ENCODE measurements at places on chromosomes 12 and 14. TPM values are rescaled to one million over a fixed set of nuclear protein-coding genes. Genes with fewer than 3 reads are reported as not detected.

Gene KRT4
- not detected for total RNA-seq

DNA sequence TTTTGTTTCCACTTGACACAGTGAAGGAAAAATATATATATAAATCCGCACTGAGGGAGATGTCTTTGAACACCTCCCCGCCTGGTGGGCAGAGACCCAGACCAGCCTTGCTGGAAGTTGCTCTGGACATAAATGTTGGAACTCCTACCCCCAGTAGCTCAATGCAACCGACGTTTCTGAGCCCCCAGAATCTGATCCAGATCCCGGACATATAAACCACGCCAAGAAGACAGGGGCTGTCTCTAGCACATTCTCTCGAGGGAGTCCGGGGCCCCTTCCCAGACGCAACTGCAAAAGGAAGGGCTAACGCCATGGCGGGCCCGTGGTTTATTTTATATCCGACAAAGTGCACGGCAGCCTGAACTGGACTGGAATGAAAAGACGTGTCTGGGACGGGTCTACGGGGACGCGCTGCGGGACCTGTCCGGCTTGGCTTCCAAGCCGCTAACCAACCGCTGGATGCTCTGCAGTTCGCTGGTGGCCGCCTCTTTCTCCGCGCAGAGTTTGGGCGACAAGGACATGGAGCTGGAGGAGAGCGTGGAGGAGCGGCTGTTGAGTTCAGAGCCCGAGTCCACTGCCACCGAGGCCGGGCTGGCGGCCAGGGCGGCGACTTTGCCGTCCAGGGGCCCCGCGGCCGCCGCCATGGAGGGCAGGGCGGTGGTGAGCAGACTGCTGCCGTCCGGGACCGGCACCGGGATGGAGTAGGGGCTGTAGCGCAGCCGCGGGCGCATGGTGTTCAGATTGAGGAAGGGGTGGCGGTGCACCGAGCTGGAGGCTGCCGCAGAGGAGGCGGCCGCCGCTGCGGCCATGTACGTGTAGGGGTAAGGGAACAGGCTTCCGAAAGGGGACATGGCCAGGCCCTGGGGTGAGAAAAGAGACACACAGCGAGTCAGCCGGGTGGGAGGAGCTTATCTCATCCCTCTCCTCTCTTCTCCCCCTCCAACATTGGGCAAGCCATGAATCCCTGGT lies 12.2 kb downstream of the TBX3 start:
- H3K4me3 ChIP-seq: no peak overlapping the region
- peaks cover 13% of the 10 kb centered on the region for H3K27me3 ChIP-seq
- H3K27ac ChIP-seq: no peak overlapping the region
- DNase-seq: no peak

DNA sequence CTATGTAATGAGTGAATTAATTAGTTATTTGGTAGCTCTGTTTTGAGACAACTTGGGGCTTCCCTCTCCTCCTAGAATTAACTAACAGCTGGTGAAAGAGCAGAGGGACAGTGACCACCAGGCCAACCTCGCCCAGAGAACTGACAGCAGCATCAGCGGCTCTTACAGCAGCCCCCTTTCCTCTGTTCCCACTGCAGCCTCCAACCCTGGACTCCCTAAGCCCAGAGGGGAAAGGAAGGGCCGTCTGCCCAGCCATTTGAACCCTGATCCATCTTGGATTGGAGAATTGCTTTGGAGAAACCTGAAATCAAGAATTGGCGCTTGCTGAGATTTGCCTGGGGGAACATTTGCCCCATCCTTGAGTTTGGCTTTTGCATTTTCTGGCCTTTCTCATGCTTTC lies 45.5 kb downstream of the B4GALNT3 start:
- no peak overlapping the region for H3K4me3 ChIP-seq
- no peaks in the 10 kb centered on the region for H3K27me3 ChIP-seq
- H3K4me1 ChIP-seq: peaks cover 2% of the 10 kb centered on the region
- H3K27ac ChIP-seq: no peak overlapping the region
- H3K36me3 ChIP-seq: no peaks in the 10 kb centered on the region

GRCh38 chr14:60968099-60968498 lies 12.8 kb downstream of the TRMT5 start:
- peaks cover 1% of the 10 kb centered on the region for H3K36me3 ChIP-seq
- H3K4me3 ChIP-seq: no peak overlapping the region
- H3K27ac ChIP-seq: peak overlapping the region; percentile 24
- H3K27me3 ChIP-seq: no peaks in the 10 kb centered on the region

DNA sequence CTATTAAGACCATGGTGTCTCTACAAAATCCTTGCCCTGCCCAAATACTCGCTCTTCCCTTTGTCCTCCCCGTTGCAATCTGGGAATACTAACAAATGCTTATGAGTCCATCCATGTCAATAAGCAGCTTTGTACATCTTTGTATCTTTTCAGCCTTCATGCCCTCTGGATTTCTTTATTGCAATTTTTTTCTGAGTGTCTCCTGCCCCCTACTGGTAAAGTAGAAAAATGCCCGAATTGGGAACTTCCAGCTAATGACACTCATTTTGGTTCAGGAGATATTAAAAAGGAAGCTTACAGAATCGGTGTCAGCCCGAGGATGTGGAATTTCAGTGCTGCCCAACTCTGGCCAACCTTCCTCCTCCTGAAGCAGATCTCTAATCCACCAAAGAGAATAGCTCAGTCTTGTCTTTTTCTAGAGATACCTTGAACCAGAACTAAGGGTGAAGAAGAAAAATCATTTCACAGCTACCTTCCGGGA lies 46.0 kb downstream of the SH2B3 start:
- H3K36me3 ChIP-seq: peaks cover 58% of the 10 kb centered on the region
- H3K27ac ChIP-seq: no peak overlapping the region
- no peaks in the 10 kb centered on the region for H3K4me1 ChIP-seq

- H3K36me3 ChIP-seq: no peaks in the 10 kb centered on the region
- no peaks in the 10 kb centered on the region for H3K27me3 ChIP-seq
- H3K4me1 ChIP-seq: peaks cover 3% of the 10 kb centered on the region
- no peak overlapping the region for H3K27ac ChIP-seq
These were observed 54.2 kb downstream of the RCOR1 start for GRCh38 chr14:102646615-102647014.

DNA sequence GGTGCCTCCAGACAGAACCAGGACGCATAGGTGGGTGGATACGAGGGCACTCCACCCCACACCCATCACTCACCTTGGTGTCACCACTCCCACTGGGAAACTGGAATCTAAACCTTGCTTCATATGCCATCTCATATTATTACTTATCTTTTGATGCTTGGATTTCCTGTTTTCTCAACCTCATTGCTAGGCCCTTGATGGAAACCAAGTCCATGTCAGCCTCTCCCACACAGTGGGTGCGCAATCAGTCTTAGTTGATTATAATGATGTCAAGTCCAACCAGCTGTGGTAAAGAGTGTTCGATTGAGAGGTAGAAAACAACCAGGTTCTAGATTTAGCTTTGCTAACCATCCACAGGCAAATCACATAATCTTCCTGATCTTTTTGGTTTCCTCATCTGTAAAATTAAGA lies 584 bp upstream of the DDHD1 start:
- H3K36me3 ChIP-seq: no peaks in the 10 kb centered on the region
- no peak for DNase-seq
- peak overlapping the region; percentile 87 for H3K27ac ChIP-seq
- H3K4me1 ChIP-seq: peaks cover 20% of the 10 kb centered on the region
- peak overlapping the region; percentile 79 for H3K4me3 ChIP-seq

GRCh38 chr14:66010695-66011094 lies 475.5 kb upstream of the CCDC196 start:
- no peak overlapping the region for H3K4me3 ChIP-seq
- no peaks in the 10 kb centered on the region for H3K4me1 ChIP-seq
- H3K27ac ChIP-seq: no peak overlapping the region

Gene TMEM179
- not detected for total RNA-seq

Gene CLEC4D
- not detected for total RNA-seq

DNA sequence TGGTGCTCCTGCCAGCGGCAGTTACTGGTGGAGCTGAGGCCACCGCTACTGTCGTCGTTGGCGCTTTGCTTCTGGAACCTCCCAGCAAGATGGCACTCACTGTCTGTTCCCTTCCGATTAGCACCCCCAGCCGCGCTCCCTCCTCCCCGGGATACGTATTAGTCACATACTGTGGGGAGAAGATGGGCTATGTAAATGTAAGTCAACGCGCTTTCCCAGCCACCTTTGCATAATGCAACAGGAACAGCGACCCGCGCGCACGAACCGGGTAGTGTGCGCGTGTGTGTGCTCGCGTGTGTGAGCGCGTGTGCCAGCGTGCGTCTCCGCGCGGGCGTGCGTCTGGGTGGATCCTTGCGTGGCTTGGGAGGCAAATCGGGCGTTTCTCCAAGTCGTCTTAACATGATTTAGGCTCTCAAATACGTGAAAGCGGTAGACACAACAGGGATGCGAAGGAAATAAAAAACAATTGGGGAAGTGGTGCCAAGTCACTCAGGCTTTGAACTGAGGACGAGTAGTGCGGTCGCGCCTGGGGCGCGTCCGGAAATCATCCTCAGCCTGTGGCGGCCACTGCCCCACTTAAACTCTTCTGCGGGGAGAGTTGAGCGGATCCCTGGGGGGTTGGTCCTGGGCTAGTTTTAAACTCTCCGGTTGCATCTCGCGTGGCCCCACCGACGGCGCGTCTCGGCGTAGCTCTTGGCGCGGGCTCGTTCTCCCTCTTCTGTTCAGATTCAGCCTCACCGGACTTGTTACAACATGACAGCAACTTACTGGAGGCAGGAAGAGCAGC lies 1.8 kb downstream of the FLRT2 start:
- no peaks in the 10 kb centered on the region for H3K27me3 ChIP-seq
- H3K4me3 ChIP-seq: peak overlapping the region; percentile 77
- H3K4me1 ChIP-seq: peaks cover 55% of the 10 kb centered on the region

Gene NTF3
- 9.9 TPM for total RNA-seq

- DNase-seq: no peak
- H3K4me1 ChIP-seq: no peaks in the 10 kb centered on the region
- no peak overlapping the region for H3K4me3 ChIP-seq
- no peak overlapping the region for H3K27ac ChIP-seq
- H3K27me3 ChIP-seq: no peaks in the 10 kb centered on the region
These were observed 108.4 kb downstream of the ESRRB start for GRCh38 chr14:76484355-76484754.

Gene GNB3
- 16.6 TPM for total RNA-seq

GRCh38 chr12:114681116-114681871 lies 2.7 kb downstream of the TBX3 start:
- H3K27me3 ChIP-seq: peaks cover 1% of the 10 kb centered on the region
- no peaks in the 10 kb centered on the region for H3K36me3 ChIP-seq
- no peak overlapping the region for H3K27ac ChIP-seq

Gene OR4K5
- total RNA-seq: not detected

Gene LARP4
- total RNA-seq: 73.5 TPM

DNA sequence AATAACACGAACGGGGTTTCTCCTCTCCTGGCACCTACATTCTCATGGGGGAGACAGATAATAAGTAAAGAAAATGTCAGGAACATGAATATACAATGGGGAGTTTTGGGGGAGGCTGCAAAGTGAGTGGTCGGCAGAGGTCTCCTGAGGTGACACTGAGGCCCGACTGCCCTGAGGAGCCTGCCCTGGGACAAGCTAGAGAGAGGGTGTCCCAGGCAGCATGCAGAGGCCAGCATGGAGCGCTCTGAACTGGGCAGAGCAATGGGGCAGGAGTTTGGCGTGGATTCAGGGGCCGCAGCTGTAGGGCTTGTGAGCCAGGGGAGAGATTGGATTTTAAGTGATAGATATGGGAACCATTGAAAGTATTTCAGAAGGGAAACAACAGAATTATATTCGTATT lies 320.5 kb downstream of the CACNA1C start:
- no peaks in the 10 kb centered on the region for H3K36me3 ChIP-seq
- H3K4me1 ChIP-seq: peaks cover 8% of the 10 kb centered on the region
- DNase-seq: no peak

Gene PSMC6
- total RNA-seq: 59.0 TPM

GRCh38 chr12:6463858-6464257 lies 6.6 kb downstream of the VAMP1 start:
- no peaks in the 10 kb centered on the region for H3K27me3 ChIP-seq
- peak overlapping the region; percentile 25 for H3K27ac ChIP-seq
- peaks cover 27% of the 10 kb centered on the region for H3K4me1 ChIP-seq
- no peak overlapping the region for H3K4me3 ChIP-seq
- DNase-seq: no peak
- H3K36me3 ChIP-seq: peaks cover 48% of the 10 kb centered on the region

Gene OLR1
- 2.8 TPM for total RNA-seq
